ENCODE measurements at places on chromosomes 3 and 15. TPM values are rescaled to one million over a fixed set of nuclear protein-coding genes. Genes with fewer than 3 reads are reported as not detected.

Gene ISLR2
- not detected for total RNA-seq

Gene SNX22
- total RNA-seq = 0.29 TPM

Gene DPPA4
- total RNA-seq = not detected

Gene FBN1
- total RNA-seq = 1,453 TPM

Gene GP9
- total RNA-seq = not detected

Gene PLXND1
- 126 TPM for total RNA-seq

GRCh38 chr3:128242818-128243601, 89.7 kb downstream of the EEFSEC start:
- peak; percentile 51 for DNase-seq
- no peak overlapping the region for H3K4me3 ChIP-seq
- H3K36me3 ChIP-seq = peaks cover 4% of the 10 kb centered on the region
- H3K27me3 ChIP-seq = no peaks in the 10 kb centered on the region

DNA sequence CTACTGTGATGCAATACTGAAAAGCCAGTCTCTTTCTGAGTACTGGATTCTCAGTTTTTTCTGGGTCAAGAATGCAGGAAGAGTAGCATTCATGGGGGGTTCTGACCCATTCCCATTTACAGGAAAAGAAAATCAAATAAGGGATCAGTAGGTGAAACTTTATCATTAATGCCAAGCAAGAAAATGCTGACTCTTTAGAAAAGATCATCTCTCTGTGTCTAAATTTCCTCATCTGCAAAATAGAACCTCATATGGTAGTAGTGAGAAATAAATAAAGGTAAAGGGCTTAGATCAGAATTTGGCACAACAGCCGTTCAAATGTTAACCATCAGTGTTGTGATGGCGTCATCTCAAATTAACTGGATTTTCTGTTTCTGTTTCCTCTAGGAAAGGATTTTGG, 807.6 kb upstream of the LMCD1 start:
- DNase-seq = peak; percentile 23
- no peaks in the 10 kb centered on the region for H3K27me3 ChIP-seq
- H3K27ac ChIP-seq = no peak overlapping the region
- H3K4me1 ChIP-seq = no peaks in the 10 kb centered on the region
- no peak overlapping the region for H3K4me3 ChIP-seq

DNA sequence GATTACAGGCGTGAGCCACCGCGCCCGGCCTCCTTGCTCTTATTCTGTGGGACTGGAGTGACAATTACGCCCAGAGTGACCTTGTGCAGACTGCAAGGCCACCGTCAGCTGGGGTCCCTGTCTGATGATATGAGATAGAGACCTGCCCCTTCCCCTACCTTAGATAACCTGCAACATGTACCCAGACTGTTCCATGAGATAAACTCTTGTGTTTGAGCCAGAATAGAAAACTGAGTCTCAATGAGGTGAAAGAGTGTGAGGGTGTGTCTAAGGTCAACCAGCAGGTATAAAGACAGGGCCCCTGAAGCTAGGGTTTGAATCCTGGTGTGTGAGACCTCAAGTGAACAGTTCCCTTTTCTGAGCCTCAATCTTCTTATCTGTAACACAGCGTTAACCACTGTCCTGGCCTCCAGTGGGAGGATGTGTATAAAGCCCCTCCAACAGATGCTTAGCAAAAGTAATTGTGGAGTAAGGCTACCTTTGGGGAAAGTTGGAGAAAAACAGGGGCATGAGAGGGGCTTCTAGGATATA, 6.0 kb downstream of the TADA3 start:
- H3K27me3 ChIP-seq = no peaks in the 10 kb centered on the region
- DNase-seq = peak; percentile 47
- H3K4me1 ChIP-seq = peaks cover under 1% of the 10 kb centered on the region
- H3K4me3 ChIP-seq = no peak overlapping the region
- no peak overlapping the region for H3K27ac ChIP-seq

DNA sequence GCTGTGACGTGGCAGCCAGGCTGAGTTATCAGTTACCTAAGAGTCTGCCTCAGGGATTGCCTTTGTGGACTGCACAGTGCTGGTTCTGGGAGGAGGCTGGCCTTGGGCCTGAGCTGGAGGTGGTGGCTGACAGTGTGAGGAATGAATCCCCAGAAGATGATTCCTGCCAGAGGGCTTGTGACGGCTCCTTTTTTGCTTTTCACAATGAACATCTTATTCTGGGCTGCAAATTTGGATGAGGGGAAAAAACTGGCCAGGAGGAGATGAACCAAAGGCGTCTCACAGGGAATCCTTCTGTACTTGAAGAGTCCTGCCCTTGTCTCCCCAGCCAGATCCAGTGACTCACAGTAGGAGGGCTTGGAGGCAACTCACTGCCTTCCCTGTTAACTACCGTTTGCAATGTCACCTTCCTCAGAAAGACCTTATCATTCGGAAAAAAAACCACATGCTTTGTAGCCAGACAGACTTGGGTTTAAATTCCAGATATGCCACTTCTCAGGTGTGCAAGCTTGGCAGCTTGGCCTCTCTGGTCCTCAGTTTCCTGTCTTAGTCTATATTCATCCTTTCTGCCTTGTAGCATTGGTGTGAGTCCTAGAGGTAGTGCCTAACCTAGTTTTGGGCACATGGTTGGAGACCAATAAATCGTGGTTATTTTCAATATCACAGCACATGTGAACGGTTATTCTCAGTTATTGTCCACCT, 19.1 kb downstream of the ST6GAL1 start:
- no peaks in the 10 kb centered on the region for H3K27me3 ChIP-seq
- no peak overlapping the region for H3K4me3 ChIP-seq
- H3K36me3 ChIP-seq = no peaks in the 10 kb centered on the region
- H3K27ac ChIP-seq = no peak overlapping the region

GRCh38 chr3:69385123-69385722, 665 bp downstream of the FRMD4B start:
- peak overlapping the region; percentile 71 for H3K4me3 ChIP-seq
- H3K27ac ChIP-seq = no peak overlapping the region
- no peak for DNase-seq
- peaks cover 4% of the 10 kb centered on the region for H3K4me1 ChIP-seq
- H3K27me3 ChIP-seq = peaks cover 29% of the 10 kb centered on the region

GRCh38 chr3:96480881-96481280, 333.5 kb upstream of the EPHA6 start:
- H3K27ac ChIP-seq = no peak overlapping the region
- no peaks in the 10 kb centered on the region for H3K36me3 ChIP-seq
- H3K27me3 ChIP-seq = no peaks in the 10 kb centered on the region
- no peak for DNase-seq
- H3K4me1 ChIP-seq = no peaks in the 10 kb centered on the region

DNA sequence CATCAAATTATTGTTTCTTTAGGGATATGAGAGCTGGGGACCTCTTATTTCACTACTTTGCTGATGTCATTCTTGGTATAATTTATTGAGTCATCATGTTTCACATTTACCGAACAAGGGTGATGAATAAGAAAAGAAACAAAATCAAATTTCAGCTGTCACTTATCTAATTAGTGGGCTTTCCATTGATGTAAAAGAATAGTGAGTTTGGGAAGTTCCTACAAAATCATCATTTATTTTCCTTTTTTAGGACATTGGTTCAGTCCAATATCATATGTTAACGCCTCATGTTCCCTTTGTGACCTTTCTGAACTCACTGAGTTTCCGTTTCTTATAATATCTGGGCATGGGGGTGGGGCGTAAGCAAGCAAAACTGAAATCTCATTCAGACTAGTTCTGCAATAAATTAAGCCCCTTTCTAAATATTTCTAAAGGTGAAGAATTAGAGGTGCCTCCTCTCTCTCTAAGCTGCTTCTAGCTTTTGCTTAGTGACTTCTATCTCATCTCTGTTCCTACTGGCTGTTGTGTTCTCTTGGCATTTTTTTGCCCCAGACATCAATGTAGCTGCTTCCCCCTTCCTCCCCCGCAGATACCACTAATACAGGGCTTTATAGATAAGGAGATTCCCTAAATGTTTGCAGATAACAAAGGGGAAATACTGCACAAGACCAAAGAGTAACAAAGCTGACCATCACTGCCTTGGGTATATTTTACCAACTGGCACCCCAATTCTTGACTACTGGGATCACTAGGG, 238.0 kb upstream of the CTNNB1 start:
- H3K27me3 ChIP-seq = no peaks in the 10 kb centered on the region
- no peaks in the 10 kb centered on the region for H3K36me3 ChIP-seq
- no peak for DNase-seq
- no peak overlapping the region for H3K4me3 ChIP-seq
- H3K4me1 ChIP-seq = no peaks in the 10 kb centered on the region

GRCh38 chr3:172369590-172370259, 78.5 kb downstream of the GHSR start:
- H3K36me3 ChIP-seq = peaks cover 65% of the 10 kb centered on the region
- H3K4me1 ChIP-seq = no peaks in the 10 kb centered on the region
- H3K27ac ChIP-seq = no peak overlapping the region
- DNase-seq = no peak
- H3K27me3 ChIP-seq = no peaks in the 10 kb centered on the region
- no peak overlapping the region for H3K4me3 ChIP-seq

GRCh38 chr3:69658514-69659140, 80.6 kb upstream of the MITF start:
- peaks cover 5% of the 10 kb centered on the region for H3K27me3 ChIP-seq
- no peak overlapping the region for H3K4me3 ChIP-seq
- H3K4me1 ChIP-seq = no peaks in the 10 kb centered on the region
- H3K36me3 ChIP-seq = no peaks in the 10 kb centered on the region
- H3K27ac ChIP-seq = no peak overlapping the region

DNA sequence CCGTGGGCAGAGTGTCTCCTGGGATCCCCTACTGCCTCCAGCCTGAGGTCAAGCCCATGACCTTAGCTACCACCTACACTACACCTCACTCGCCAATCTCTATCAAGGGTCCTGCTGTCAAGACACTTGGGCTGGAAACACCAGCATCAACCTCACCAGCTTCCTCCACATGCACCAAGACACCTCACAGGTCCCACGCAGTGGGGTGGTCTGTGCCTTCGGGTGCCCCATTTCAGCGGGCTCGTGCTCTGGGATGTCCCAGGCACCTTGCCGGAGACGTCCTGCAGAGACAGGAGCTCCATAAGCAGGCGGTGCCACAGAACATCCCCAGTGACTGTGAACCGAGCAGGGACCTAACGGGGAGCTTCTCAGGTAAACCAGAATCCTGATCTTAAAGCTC, 20.0 kb downstream of the CYFIP1 start:
- no peaks in the 10 kb centered on the region for H3K36me3 ChIP-seq
- H3K27ac ChIP-seq = peak overlapping the region; percentile 23
- peaks cover 24% of the 10 kb centered on the region for H3K4me1 ChIP-seq
- H3K27me3 ChIP-seq = no peaks in the 10 kb centered on the region
- no peak overlapping the region for H3K4me3 ChIP-seq
- peak; percentile 32 for DNase-seq

DNA sequence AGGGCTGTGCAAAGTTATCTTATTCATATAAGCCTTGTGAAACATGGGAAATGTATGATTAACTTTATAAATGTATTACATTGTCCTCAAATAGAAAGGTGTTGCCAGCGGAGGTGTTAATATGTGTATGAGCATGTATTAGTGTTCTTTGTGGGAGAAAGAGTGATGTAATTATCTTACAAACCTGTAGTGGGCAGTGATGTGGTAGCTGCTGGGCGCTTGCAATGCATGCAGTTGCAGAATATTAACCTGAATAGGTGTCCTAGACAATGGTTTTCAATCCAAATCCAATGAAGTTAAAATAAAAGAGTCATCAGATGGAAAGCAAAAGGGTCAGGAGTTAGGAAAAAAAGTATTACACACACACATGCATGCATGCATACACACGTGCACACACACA, 881.3 kb upstream of the CADM2 start:
- H3K27ac ChIP-seq = no peak overlapping the region
- DNase-seq = no peak
- no peaks in the 10 kb centered on the region for H3K36me3 ChIP-seq
- no peak overlapping the region for H3K4me3 ChIP-seq
- no peaks in the 10 kb centered on the region for H3K4me1 ChIP-seq
- H3K27me3 ChIP-seq = no peaks in the 10 kb centered on the region

DNA sequence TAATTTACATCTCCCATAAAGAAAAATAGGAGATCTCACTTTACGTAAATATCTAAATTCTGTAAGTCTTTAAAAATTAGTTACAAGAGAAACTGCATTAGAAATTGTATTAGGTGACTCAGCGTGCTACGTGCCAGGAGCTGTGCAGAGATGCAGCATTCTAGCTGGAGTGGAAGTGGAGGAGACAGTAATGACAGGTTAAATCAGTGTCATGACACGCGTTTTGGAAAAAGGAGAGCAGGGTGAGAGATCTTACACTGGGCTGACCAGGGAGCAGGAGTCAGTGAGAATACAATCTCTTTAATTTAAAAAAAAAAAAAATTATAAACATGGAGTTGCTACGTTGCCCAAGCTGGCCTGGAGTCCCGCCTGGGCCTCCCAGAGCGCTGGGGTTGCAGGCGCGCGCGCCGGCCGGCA, 635 bp downstream of the TUBGCP5 start:
- peaks cover 12% of the 10 kb centered on the region for H3K4me1 ChIP-seq
- peaks cover 20% of the 10 kb centered on the region for H3K36me3 ChIP-seq
- DNase-seq = peak; percentile 73
- H3K27me3 ChIP-seq = no peaks in the 10 kb centered on the region
- H3K27ac ChIP-seq = peak overlapping the region; percentile 71
- H3K4me3 ChIP-seq = peak overlapping the region; percentile 84

GRCh38 chr3:30356866-30357753, 249.3 kb upstream of the TGFBR2 start:
- no peak for DNase-seq
- no peaks in the 10 kb centered on the region for H3K36me3 ChIP-seq
- H3K4me1 ChIP-seq = peaks cover 26% of the 10 kb centered on the region
- H3K4me3 ChIP-seq = no peak overlapping the region
- no peaks in the 10 kb centered on the region for H3K27me3 ChIP-seq
- peak overlapping the region; percentile 2 for H3K27ac ChIP-seq

DNA sequence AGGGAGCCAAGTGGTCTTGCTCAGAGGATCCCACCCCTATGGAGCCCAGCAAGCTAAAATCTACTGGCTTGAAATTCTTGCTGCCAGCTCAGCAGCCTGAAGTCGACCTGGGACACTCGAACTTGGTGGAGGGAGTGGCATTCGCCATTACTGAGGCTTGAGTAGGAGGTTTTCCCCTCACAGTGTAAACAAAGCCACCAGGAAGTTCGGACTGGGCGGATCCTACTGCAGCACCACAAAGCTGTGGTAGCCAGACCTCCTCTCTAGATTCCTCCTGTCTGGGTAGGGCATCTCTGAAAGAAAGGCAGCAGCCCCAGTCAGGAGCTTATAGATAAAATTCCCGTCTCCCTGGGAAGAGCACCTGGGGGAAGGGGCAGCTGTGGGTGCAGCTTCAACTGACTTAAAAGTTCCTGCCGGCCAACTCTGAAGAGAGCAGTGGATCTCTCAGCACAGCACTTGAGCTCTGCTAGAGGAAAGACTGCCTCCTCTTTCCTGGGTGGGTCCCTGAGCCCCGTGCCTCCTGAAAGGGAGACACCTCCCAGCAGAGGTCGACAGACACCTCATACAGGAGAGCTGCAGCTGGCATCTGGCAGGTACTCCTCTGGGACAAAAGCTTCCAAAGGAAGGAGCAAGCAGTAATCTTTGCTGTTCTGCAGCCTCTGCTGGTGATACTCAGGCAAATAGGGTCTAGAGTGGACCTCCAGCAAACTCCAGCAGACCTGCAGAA, 576.3 kb upstream of the NECTIN3 start:
- no peak overlapping the region for H3K4me3 ChIP-seq
- no peaks in the 10 kb centered on the region for H3K27me3 ChIP-seq
- H3K4me1 ChIP-seq = no peaks in the 10 kb centered on the region
